ENCODE measurements at places on chromosomes 3 and 15. TPM values are rescaled to one million over a fixed set of nuclear protein-coding genes. Genes with fewer than 3 reads are reported as not detected.

MST1R gene
- 0.34 TPM for total RNA-seq

ILDR1 gene
- total RNA-seq = not detected

TP63 gene
- total RNA-seq = 0.37 TPM

CSTA gene
- 2.5 TPM for total RNA-seq

CCR3 gene
- not detected for total RNA-seq

ZPLD1 gene
- total RNA-seq = not detected

PLSCR2 gene
- total RNA-seq = not detected

SNX33 gene
- total RNA-seq = 20.3 TPM
